ENCODE measurements at places on chromosomes 16 and 17.

- no peak for DNase-seq
These were observed 15.4 kb downstream of the MFSD11 start for GRCh38 chr17:76753061-76753961.

- DNase-seq = no peak
These were observed 15.4 kb downstream of the PLLP start for GRCh38 chr16:57268804-57269800.

GRCh38 chr17:77959126-77959925 lies 823 bp downstream of the TNRC6C start:
- DNase-seq = no peak

DNA sequence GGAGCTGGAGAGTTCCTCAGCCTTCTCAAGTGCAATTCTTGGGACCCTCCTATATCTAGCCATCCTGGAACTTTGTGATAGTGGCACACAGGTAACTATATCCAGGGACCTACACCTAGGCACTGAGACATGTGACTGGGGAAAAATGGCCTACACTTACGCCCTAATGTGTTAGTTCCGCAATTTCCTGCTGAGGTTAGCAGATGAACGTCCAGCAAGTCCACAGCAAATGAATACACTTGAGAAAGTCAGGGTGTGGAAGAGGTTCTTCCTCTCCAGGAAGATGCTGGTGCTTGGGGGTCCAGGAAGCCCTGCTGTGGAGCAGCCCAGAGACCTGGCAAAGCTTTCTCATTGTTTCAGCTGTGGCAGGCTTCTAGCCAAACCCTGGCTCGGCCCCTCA lies 20.8 kb downstream of the PIK3R5 start:
- DNase-seq = no peak

GRCh38 chr16:21524068-21524751 lies 75.2 kb upstream of the METTL9 start:
- no peak for DNase-seq

DNA sequence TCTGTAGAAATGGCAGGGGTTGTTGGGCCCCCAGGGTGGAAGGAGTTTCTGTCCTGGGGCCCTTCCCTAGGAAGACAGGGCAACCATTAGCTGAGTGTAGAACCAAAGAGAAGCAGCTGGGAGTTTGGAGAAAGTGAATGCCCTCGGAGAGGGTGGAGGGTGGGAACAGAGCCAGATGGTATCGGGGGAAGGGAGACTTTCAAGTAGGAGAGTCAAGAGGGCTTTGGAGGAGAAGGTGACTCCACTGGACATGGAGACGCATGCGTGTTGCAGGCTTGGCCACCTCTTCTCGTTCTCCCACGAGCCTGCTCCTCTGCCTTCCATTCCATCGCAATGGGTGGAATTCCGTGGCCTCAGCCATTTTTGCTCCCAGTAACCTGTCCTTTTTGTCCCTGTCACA lies 19.4 kb downstream of the SLC47A1 start:
- no peak for DNase-seq

- no peak for DNase-seq
These were observed 21.1 kb upstream of the JPT2 start for GRCh38 chr16:1656808-1657617.

- no peak for DNase-seq
These were observed 85.6 kb downstream of the FOXL1 start for GRCh38 chr16:86663685-86664521.

- DNase-seq = no peak
These were observed 15.7 kb upstream of the ABCC3 start for GRCh38 chr17:50618941-50619340.

GRCh38 chr16:55411231-55411630 lies 67.8 kb upstream of the MMP2 start:
- DNase-seq = no peak

DNA sequence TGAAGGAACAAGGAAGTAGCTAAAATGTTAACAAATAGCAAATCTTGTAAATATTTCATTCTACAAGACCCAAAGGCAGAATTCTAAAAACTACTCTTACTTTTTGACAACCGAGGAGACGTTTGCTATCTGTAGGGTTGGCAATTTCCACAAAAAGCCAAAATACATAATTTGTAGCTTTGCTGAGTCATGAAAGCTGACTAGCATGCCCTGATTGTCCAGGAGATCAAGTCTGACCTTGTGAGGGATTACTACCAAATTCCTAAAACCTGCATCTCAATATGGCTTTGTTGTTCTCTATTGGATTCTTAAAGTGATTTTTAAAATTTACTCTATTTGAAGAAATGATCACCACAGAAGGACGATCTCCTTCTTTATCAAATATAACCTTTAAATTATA lies 10.8 kb downstream of the DNAJA2 start:
- DNase-seq = no peak

GRCh38 chr16:528111-529011 lies 849 bp downstream of the CAPN15 start:
- DNase-seq = no peak

DNA sequence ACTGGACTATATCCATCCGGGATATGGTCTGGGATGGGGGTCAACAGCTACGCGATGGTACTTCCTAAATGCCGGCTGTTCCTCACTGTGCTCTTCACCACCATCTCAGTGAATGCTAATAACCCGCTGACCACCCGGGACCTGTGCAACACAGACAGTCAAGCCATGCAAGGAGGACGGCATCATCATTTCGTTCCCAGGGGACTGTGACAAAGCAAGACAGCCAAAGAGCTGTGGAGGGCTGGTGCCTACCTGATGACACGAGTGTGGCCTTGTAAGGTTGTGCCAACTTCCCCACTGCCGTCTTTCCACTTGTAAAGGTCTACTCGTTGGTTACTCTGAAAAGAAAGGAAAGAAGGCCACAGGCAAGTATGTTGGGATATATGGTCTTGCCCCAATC lies 33.7 kb downstream of the WDR59 start:
- no peak for DNase-seq

GRCh38 chr17:28657756-28658155 lies 4.0 kb downstream of the SDF2 start:
- no peak for DNase-seq

DNA sequence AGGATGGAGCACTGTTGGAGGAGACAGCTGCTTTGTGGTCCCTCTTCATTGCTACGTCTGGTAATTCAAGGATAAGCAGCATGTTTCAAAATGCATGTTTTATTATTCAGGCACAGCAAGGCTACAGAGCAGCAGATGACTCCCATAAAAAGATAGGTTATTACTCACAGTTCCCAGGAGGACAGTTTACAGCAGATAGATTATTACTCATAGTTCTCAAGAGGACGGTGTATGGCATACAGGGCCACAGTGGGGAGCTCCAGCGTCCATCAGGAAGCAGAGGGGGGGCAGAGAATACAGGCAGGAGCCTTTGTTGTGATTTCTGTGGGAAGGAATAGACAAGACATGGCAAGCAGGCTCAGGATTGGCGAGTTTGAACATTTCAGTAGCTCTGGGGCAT lies 72.9 kb downstream of the DNAH9 start:
- DNase-seq = no peak

- no peak for DNase-seq
These were observed 7.8 kb upstream of the RNPS1 start for GRCh38 chr16:2275476-2276367.

DNA sequence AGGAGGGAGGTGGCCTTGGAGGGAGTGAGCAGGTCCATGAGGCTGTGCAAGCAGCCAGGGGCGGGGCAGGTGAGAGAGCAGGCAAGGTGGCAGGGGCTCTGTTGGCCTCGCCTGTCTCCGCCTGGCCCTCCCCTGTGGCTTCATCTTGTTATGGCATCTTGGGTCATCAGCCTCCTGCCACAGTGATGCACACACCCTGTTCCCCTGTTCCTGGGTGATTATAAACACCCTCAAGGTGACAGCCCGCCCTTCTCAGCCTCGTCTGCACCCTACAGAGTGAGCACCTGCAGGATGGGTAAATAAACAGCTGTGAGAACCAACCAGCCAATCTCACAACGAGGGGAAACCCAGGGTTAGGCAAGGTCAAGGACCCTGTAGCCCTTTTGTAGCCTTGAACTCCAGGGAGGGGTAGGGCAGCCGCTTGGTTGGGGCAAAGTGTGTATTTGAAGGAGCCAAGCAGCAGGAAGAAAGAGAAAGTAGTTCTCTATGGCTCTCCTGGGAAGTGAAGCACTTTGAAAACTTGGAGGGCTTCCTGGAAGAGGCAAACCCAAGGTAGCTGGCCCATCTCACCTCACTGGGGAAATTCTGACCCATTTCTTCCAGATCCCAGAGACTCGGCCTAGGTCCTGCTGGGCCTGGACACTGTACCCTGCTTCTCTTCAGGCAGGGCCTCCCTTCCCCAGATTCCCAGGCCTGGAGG lies 60.6 kb downstream of the NT5M start:
- no peak for DNase-seq

- DNase-seq = peak; percentile 69
These were observed 17.1 kb downstream of the TRAF4 start for GRCh38 chr17:28760601-28761562.

GRCh38 chr17:73957564-73957963 lies 245.9 kb upstream of the RPL38 start:
- no peak for DNase-seq

DNA sequence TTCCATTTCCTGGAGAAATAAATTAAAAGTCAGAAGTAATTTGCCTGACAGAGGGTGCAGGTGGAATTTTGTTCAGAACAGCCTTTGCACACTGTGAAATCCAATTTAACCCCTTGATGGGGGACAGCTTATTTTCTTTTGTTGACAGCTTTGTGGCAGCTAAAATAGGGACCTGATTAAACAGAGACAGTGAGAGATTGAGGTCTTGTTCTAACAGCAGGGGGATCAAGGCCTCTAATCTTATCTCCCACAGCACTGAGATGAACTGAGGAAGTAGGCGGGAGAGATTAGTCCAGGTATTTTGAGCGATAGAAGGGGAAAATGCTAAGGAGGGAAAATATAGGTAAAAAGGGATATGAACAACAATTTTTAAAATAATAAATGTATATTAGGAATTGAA lies 1491.4 kb upstream of the GOT2 start:
- no peak for DNase-seq

DNA sequence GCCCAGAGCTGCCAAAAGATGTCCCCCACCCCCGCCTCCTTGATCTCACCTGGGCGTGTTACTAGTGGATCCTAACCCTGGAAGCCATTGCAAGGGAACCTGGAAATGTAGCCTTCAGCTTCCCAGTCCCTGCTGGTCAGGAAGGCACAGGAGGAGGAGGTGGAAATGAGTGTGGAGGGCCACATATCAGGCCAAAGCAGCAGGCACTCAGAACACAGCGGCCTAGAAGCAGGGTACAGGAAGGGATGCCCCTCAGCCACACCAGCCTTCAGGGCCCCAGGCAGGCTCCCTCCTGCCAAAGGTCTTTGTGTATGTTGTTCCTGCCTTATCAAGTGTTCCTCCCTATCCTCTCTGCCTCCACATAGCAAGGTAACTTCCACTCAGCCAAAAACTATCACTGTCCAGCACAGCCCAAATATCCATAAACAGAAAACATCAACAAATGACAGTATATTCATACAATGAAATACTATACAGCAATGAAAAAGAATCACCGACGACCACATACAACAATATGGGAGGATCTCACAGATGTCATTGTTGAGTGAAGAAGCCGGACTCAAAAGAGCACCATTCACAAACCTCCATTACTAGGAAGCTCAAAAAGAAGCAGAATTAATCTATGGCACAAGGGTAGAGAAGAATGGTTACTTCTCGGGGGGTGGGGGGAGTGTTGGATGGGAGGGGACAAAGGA lies 28.2 kb upstream of the TNFRSF13B start:
- DNase-seq = no peak

DNA sequence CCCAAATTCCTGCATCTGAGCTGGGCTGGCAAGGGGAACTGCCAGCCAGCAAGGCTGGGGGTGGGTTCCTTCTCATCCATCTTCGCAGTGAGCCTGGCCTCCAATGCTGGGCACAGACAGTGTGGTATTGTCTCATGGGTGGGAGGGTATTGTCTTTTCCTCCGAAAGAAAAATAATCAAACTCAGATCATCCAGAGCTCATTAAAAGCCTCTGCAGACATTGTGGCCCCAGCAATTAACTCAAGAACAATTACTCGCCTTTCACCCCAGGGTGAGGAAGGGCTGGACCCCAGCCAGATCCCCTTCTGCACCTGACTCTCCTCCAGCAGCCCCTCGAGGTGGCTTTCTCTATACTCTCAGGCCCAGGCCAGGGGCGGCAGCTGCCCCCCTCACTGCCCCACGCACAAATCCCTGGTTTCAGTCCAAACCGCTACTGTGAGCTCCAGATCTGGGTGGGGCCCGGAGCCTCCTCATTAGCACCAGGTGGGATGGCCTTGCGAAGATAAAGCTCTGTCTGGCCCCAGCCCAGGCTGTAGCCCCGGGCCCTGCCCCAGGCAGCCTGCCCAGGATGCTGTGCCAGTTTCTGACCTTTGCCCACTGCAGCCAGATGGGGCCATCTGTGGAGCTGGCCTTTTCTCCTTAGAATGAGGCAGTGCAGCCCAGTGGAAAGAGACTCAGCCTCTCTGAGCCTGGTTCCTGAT lies 2.3 kb upstream of the KRT15 start:
- DNase-seq = peak; percentile 91

GRCh38 chr17:3989041-3989886 lies 25.0 kb upstream of the ATP2A3 start:
- DNase-seq = no peak
